Cortex of kidney (tissue), 1 donor: ENCODE measurements at places on chromosomes 7 and 10.

- DNase-seq = no peak
Observed at GRCh38 chr7:97021747-97022490, 2.7 kb downstream of the DLX5 start.

- no peak for DNase-seq
Observed at GRCh38 chr7:124930173-124930623, 573 bp upstream of the POT1 start.

- DNase-seq = no peak
Observed at GRCh38 chr7:22094413-22095342, 149.0 kb upstream of the CDCA7L start.

- DNase-seq = no peak
Observed at GRCh38 chr7:2472739-2473138, 3.5 kb downstream of the GRIFIN start.

- DNase-seq = no peak
Observed at GRCh38 chr7:78953090-78953489, 500.4 kb downstream of the MAGI2 start.

DNA sequence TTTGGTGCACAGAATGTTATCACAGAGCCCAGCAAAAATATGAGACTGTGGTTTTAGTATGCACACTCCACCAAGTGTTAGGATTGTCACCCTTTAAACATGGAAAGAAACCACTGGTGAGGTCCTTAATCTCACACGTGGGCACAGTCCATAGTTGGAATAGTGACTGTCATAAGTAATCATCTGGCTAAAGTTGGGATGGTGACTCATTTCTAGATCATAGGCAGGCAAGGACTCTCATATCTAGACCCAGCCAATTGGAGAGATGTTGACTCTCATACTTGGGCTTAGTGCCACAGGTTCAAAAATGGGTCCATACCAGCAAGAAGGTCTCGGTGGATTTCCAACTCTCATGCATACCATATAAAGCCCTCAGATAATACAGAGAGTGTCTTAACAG is 39.6 kb upstream of the ZNF680 start:
- no peak for DNase-seq

DNA sequence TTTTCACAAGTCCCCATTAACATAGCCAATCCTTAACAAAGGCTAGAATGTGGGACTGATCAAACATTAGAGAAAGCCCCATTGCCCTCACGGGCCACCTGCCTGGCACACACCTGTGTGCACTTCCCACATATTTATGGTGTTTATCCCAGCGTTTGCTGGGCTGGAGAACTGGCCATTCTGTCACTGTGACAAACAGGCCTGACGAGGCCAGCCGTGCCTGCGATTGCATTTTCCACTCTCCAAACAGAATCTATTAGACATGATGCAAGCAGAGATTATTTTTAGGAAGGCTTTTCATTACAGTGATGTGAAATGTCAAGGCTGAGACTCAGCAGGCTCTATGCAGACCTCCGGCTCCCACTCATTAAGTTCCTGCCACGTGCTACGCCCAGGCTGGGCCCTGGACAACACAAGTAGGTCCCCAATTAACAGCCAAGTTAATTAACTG is 20.4 kb downstream of the PTPRN2 start:
- no peak for DNase-seq

DNA sequence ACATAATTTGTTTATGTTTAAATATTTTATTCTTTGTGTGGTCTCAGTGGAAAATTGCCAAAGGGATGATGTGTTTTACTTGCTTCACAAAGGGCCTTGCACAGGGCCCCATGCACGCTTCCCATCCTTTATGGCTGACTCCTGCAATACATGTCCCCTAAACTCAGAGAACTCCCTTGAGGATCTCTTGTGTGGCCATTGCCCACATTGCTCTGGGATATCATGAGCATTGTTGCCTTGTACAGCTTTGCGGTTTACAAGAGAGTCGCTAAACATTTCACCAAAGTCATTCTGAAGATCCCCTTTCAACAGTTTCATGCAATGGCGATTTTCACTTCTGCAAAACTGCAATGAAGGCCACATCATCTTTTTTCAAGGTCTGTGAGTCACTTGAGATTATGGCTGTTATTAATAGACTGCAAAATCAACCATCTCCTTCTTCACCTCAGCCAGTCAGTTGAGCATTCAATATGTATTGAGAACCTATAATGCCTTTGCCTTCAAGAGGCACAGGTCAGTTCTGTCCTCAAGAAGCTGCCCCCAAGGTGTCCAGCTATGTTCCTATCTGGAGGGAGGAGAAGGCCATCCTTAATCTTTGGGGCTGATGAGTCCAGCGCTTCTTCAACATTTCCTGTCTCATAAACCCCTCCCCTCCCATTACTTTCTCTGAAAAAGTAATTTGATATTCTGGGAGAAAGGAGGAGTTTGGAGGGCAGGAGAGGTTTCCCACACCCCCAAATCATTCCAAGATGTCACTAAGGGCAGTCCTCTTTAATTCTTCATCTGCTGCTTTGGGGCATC is 108.1 kb downstream of the CCDC71L start:
- no peak for DNase-seq

- no peak for DNase-seq
Observed at GRCh38 chr7:37065779-37066271, 341.5 kb upstream of the AOAH start.

GRCh38 chr7:101560856-101561255 is 68.2 kb downstream of the MYL10 start:
- no peak for DNase-seq

GRCh38 chr10:96228408-96228994 is 42.9 kb downstream of the BLNK start:
- DNase-seq = no peak

- no peak for DNase-seq
Observed at GRCh38 chr10:110137142-110137545, 70.3 kb upstream of the MXI1 start.

DNA sequence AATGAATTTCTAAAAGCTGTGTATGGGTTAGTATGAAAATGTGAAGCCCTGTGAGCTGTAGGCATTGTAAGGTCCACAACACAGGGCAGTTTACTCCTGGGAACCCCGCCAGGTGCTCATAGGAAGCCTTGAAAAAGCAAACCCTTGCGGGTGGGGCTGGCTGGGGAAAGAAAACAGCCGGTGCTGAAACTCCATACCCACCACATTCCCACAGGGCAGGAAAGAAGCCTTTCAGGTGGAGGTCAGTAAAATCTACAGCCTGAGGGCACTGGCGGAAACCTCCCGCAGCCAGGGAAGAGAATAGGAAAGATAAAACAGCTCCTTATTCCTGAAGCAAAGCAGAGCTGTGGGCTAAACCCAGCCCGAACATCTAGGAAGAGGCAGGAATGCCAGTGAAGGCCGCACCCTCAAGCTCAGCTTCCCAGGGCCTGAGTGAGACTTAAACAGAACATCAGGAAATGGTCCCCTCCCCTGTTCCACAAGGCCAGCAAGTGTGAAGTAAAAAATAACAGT is 34.7 kb downstream of the PODXL start:
- DNase-seq = no peak

DNA sequence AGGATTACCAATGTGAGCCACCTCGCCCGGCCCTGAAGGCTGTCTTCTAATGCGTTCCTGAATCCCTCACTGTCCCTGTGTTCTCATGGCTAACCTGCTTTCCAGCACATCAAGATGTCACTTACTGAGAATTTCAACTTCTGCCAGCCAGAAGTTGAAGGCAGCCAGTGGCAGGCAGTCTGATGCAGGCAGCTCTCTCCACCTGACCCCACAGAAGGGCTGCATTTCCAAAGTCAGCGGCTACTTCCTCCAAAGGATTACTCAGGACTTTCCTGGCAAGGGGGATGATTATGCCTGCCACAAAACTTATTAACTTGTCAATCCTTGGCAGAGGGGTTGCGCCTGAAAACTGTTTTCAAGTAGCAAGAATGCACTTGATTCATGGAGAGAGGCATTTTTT is 1219.4 kb downstream of the TYW1 start:
- no peak for DNase-seq

GRCh38 chr10:62047228-62047892 is 145.9 kb downstream of the ARID5B start:
- DNase-seq = no peak

- DNase-seq = no peak
Observed at GRCh38 chr7:137879357-137880158, 32.8 kb upstream of the DGKI start.

DNA sequence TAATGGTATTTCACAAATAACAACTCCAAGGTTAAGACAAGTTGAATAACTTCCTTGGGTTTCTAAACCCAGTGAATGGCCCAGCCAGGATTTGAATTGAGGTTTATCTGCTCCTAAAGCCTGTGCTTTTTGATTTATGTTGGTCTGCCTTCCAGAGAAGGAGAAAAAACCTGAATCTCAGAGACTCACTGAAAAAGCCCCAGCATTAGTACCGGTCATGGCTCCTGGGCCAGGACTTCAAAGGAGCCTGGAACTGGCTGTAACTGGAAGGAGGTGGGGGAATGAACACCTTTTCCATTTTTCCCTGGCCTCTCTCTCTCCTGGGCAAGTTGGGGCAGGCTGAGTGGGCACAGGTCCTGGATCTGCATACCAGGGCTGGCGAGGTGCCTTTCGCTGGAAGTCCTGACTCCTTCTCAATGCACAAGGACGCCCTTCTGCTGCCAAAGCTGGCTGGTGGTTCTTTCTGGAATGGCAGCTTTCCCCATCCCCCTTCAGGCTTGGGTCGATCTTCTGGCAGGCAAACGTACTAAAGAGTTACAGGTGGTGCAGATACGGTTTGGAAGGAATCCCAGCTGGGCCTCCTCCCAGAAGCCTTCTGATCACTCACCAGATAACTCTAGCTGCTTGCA is 268.2 kb downstream of the PTEN start:
- DNase-seq = no peak

DNA sequence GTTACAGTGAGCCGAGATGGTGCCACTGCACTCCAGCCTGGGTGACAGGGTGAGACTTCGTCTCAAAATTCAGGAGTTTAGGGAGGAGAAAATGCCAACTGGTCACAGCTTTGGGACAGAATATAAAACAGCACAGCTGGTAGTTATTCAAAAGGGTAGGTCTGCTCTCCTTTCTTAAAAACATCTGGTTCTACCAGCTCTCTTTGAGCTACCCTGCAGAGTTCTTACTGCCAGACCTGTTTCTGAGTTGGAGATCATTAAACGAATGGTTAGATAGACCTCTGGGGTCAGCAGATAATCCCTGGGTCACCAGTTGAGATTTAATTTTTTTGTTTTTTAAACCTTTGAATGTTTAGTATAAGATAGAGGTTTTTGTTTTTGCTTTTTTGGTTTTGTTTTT is 52.6 kb downstream of the MCU start:
- no peak for DNase-seq

- DNase-seq = no peak
Observed at GRCh38 chr10:97596101-97597082, 6.9 kb downstream of the C10orf62 start.

GRCh38 chr10:53006663-53007526 is 234.3 kb upstream of the MBL2 start:
- DNase-seq = no peak

DNA sequence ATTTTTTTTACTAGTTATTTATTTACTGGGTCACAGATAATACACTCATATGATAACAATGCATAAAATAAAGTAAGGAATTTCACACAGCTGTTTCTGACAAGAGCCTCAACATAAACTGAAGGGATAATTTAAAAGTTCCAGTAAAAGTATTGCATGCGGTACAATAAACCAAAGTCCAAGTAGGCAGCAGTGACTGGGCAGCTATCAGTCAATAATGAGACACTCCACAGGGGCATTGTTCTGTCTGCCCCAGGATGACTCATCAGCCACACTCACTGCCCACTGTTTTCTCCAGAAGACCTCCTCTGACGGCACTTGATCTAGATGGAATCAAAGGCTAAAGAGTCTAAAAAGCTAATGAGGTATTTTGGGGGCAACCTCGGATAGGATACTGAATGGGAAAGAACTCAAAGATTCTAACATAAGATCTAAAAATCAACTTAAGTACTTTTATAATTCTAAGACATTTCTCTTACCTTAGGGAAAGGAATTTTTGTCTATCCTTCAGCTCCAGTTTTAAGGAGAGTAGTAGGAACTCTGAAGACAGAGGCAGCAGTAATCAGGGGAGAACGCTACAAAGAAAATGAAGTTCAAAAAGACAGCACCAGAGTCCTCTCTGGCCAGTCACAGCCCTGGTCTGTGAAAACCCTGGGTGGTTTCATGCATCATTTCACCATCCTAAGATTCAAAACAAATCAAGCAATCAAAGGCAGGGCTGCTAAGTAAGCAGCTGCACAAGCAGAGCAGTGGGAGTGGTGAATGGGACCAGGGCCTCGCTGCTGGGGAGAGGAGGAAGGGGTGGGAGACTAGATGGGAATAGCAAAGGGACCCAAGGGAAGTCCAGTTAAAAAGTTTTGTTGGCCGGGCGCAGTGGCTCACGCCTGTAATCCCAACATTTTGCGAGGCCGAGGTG is 175.1 kb downstream of the AVL9 start:
- no peak for DNase-seq

- no peak for DNase-seq
Observed at GRCh38 chr7:157499121-157499834, 162.5 kb downstream of the DNAJB6 start.

DNA sequence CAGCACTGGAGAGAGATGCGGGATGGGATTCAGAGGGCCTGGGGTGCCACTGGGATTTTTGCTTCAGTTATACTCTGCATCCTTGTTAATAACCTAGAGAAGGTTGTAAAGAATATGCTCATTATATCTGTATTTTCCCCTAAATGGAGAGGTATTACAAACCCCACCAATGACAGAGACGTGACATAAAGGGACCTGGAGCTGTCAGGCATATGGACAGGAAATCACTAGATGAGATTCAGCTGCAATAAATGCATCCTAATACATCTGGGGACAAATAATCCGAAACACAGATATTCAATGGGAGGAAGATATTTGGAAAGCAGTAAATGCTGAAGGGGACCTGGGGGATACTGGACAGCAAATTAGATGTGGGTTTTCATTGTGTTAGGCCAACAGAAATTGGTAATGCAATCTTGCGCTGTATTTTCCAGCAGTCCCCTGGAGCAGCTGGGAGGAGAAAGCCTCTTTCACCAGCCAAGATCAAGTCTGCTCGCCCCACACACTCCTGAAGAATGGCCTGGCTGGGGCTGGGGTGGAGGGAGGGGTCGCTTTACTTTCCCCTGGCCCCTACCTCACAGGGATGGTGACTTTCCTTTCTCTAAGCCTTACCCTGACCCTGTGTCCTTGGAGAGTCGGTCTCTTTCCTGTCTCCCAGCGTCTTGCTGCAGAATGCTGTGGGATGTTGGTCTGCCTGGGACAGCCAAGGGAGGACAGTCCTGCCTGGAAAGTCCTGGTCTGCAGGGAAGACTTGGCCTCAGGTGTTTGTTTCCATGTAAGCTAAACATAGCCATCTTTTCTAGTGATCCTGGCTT is 653.8 kb downstream of the LRMDA start:
- no peak for DNase-seq

DNA sequence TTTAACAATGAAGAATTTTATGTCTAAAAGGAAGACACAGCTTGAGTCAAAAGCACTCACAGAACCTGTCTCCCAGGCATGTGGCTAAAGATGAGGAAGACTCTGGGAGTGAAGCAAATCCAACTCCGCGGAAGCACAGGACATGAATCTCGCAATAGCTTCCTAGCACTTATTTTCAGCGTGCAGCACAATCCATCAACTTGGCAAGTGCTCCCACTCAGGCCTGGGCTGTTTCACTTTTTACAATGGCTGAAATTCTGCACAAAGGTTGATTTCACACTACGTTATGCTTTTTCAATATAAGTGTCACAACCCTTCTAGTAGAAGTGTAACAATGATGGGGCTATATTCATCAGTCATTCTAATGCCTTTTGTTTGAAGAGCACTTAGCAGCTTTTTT is 180.2 kb downstream of the XPNPEP1 start:
- no peak for DNase-seq

- no peak for DNase-seq
Observed at GRCh38 chr7:101804088-101804963, 13.1 kb upstream of the CUX1 start.
